Activated CD4-positive, alpha-beta T cell treated with anti-CD3 and anti-CD28 coated beads, Interleukin-2, amount 10 ng/mL, durations not matched to agents 24 days and 14 days (primary cell): ENCODE measurements at places on chromosomes 2 and 18. TPM values are rescaled to one million over a fixed set of nuclear protein-coding genes. Genes with fewer than 3 reads are reported as not detected.

Gene HNMT
- not detected in 2 replicates for total RNA-seq

Gene IL1F10
- not detected in 2 replicates for total RNA-seq

Gene COMMD1
- 27.2 and 27.6 TPM in 2 replicates for total RNA-seq

Gene UGT1A1
- total RNA-seq: not detected in 2 replicates

Gene CNOT9
- total RNA-seq: 131 and 134 TPM in 2 replicates

Gene C2orf66
- 0.17 and 0.33 TPM in 2 replicates for total RNA-seq

Gene HOXD4
- not detected in 2 replicates for total RNA-seq

Gene ORMDL1
- 74.5 and 82.7 TPM in 2 replicates for total RNA-seq

Gene DNAJC5G
- not detected in 2 replicates for total RNA-seq

Gene ABHD1
- total RNA-seq: 0.23 and 0.28 TPM in 2 replicates

Gene CNDP1
- total RNA-seq: not detected in 2 replicates

Gene SERPINB5
- total RNA-seq: not detected in 2 replicates

Gene DLX1
- not detected in 2 replicates for total RNA-seq

Gene CRYGD
- not detected in 2 replicates for total RNA-seq

Gene FBXO15
- total RNA-seq: 1.2 and 1.3 TPM in 2 replicates

Gene SNED1
- total RNA-seq: 1.3 and 1.9 TPM in 2 replicates

Gene TMEM169
- total RNA-seq: 0.51 and 0.97 TPM in 2 replicates

Gene LBH
- 176 and 184 TPM in 2 replicates for total RNA-seq

Gene ZAP70
- total RNA-seq: 240 and 242 TPM in 2 replicates

Gene RFX8
- 0.38 and 0.49 TPM in 2 replicates for total RNA-seq

Gene SULT1C4
- total RNA-seq: not detected in 2 replicates

Gene PROKR1
- not detected in 2 replicates for total RNA-seq

Gene PIEZO2
- not detected in 2 replicates for total RNA-seq

Gene UGT1A3
- not detected in 2 replicates for total RNA-seq

Gene VIT
- total RNA-seq: not detected in 2 replicates

Gene ALMS1
- 19.6 and 21.9 TPM in 2 replicates for total RNA-seq

Gene SCTR
- not detected in 2 replicates for total RNA-seq

Gene ANKRD29
- total RNA-seq: not detected in 2 replicates

Gene FKBP7
- 4.8 and 4.9 TPM in 2 replicates for total RNA-seq

Gene CRACDL
- 0.07 and 0.12 TPM in 2 replicates for total RNA-seq

Gene HOXD1
- not detected in 2 replicates for total RNA-seq
